SK-N-SH (cell line): ENCODE measurements at places on chromosomes 5 and 9.

DNA sequence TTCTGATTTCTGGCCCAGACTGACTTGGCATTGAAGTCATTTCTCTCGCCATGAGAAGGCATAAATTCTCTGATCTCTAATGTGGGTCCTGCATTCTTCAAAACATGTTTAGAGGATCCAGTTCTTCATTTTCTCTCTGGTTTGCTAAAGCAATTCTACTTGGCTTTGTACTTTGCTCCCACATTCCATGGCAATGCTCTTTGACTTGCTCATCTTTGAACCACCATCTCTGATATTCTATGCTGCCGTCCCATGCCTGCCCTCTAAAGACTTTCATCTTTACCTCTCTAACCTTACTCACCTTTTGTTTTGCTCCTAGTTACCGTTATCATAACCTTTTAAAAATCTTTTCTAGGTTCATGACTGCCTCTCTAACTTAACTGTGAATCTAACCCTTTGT, 366.9 kb downstream of the KIF4B start:
- no peak for DNase-seq

DNA sequence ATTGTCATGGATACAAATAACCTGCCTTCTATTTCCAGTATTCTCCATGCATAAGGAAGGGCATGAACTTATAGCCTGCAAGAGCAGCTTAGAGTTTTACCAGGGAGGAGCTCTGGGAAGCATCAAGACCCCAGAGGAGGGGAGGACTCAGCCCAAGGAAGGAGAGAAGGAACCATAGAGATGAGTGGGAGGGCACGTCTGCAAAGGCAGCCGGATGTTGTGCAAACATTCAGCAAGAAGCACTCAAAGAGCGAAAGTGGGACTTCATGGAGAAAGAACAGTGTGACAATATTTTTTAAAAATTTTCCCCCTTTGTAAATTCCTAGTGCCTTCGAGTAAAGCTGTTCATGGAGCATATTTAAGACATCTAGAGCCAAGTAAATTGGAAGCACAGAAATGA, 270.1 kb upstream of the PTGER4 start:
- DNase-seq, result no peak

- DNase-seq, result no peak
These were observed 17.8 kb downstream of the RCL1 start for GRCh38 chr9:4810565-4810964.

DNA sequence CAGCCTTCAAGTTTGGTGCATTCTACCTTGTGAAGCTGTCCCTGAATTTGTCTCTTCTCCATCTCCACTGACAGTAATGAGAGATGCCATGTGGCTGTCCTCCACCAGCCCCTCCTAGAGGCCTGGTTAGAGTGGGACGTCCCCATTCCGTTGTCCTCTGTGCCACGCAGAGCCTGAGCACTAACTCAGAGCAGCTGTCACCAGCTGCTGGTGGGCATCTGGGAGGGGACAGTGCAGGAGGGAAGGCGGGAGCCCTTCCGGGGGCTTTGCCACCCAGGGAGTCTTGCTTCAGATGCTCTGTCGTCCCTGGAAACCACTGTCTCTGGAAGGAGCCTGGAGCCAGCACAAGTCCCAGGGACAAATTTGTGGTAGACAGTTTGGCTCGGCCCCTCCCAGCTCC, 78.6 kb downstream of the PDZD2 start:
- DNase-seq, result peak; percentile 39

GRCh38 chr5:170121321-170121720, 15.6 kb downstream of the FOXI1 start:
- no peak for DNase-seq

DNA sequence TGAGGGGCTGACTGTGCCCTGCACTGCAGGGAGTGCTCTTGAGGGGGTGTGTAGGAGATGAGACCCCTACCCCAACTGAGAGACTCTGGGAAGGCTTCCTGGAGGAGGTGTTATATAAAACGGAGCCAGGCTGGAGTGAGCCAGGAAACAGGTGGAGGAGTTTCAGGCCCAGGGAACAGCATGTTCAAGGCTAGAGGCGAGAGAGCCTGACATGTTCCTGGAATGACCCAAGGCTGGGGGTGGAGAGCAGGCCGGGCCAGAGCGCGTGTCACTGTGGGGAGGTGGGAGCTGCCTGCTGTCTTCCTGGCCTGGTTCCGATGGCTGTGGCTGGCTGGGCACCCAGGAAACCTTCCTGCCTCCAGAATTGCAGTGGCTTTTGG, 48.7 kb downstream of the RXRA start:
- no peak for DNase-seq

DNA sequence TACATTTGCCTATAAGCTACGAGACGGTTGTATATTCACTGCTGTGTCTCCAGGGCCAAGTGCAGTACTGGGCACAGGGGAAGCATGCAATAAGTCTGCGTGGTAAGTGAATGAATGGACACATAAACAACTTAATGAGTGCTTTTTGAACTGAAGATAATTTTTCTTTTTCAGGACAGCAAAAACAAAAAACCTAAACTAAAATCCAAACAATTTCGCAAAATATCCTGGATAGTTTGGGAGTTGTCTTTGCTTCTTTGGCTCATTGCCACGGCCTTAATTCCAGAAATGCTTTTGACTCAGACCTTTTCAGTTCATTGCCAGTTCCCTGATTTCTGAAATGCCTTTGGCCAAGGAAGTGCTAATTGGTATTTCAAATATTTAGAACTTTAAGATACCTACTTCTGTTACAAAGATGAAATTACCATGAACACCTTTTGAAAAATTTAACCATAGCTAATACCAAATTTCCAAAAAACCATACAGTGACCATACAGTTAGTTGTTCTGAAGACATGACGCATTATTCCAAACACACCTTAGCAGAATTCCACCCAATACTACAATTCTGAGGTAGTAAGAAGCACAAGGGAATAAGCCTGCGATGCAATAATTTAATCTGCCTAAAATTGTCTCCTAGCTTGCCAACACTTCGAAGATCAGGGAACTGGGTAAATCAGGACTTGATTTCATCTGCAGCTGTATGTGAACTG, 42.8 kb downstream of the TEK start:
- no peak for DNase-seq

- DNase-seq, result peak; percentile 31
These were observed 98.8 kb upstream of the BASP1 start for GRCh38 chr5:17118631-17119030.

DNA sequence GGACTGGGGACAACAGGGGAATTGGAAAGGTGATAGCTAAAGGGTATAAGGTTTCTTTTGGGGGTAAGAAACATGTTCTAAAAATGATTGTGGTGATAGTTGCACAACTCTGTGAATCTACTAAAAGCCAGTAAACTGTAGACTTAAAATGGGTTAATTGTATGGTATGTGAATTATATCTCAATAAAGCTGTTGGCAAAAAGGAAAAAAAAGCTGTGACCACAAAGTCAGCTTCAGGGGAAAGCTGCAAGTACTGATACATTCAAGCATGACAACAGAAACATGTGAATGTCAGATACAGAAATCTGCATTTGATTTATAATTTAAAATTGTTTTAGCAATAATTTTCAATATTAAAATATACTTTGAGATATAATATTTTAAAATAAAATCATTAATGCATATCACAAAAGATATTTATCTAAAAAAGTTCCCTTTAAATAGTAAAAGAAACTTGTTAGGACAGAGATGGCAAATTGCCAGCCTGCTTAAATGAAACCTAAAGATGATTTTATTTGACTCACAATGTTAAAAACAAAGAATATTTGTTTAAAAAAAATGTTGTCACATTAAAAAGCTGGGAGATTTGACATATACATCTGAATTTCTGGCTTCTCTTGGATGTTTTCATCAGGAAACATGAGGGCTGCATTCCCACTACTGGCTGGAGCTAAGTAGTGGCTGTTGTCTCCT, 66.0 kb downstream of the TBCA start:
- DNase-seq, result no peak

- DNase-seq, result no peak
These were observed 1.7 kb downstream of the GRHPR start for GRCh38 chr9:37424204-37424685.

DNA sequence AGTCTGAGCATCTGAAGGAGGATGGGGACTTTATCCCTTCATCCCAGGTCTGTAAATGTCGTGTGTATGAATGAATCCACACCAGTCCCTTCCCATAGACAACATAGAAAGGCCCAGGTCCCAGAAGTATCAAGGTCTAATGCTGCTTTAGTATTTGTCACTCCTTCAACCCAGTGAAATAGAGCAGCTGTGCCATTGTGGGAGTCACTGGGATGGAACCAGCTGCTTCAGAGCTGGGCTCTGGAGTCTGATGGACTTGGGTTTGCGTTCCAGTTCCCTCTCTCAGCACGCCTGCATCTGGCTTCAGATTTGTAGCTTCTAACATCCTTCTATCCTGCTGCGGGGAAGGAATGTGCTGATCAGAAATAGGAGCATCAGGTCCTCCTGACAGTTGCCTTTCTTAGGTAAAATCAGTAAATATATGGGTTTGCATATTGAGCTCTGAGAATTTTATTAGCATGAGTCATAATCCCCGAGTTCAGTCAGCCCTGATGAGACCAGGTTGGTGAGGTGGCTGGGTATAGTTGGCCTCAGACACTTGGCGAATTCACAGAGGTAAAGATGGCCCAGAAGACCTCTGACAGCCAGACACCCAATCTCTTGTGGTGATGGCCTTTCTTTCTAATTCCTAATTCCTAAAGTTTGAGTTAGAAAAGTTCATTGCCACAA, 10.1 kb downstream of the ACO1 start:
- no peak for DNase-seq

DNA sequence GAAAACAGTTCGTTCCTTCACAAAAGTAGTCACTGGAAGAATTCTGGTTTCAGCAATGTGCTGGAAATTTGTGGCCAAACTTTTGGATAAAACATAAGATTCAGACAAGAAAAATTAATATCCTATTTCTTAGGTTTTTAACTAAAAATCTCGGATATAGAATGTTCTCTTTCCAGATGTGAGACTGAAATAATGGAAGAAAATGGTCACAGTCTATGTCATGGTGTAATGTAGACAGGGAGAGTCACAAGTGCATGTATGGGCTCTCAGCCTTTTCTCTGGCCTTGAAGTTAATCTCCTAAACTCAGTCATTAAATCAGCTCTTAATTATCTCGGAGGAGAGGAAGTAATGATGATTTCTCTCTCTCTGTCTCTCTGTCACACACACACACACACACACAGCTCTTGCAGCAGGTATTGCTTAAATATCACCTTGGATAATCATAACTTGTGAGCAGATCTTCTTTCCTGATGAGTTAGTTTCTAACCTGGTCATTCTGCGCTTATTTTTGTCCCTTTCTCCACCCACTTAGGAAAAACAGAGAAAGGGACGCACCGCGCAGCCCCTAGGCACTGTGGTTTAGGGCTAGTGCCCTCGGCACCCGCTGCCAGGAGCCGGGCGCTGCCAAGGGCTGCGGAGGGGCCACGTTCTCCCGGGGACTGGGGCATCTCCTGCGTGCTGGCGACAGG, 672 bp upstream of the ITGA2 start:
- peak; percentile 6 for DNase-seq

DNA sequence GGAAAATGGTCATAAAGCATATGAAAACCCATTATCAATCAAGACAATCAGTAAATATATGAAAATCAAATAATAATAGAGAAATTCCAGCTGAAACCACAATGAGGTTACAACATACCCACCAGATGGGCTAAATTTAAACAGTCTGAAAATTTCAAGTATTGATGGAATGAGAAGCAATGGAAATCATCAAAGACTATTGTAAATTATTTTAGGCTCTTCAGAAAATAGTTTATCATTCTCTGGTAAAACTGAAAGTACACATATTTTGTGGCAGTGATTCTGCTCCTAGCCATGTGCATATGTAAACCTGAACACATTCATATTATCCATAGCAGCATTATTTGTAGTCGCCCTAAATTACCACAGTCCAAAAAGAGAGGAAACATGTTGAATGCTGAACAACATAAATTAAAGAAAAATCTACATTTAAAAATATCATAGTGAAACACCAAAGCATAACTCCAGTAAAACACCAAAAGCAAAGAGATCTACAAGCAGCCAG, 215.3 kb downstream of the PRELID2 start:
- DNase-seq, result no peak

GRCh38 chr9:34636791-34637355, 714 bp downstream of the SIGMAR1 start:
- no peak for DNase-seq

DNA sequence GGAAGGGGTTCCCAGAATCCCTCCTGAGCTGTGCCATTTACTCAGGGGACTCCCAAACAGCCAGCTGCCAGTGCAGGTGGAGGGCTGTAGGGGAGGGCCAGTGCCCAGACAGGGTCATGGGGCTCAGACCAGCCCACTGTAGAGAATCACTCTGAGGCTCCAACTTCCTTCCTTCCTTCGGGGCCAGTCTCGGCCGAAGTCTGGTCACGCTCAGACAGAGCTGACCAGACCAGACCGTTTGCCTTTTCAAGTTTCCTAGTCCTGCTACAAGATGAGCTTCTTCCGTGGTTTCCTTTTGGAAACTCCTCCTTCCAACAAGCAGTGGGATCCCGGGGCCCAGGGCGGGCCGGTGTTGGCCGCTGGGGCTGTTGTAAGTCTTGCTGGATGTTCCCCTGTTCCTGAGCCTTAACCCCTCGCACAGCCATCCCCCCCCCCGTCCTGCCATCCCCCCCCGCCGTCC, 52.6 kb downstream of the SAR1B start:
- DNase-seq, result peak; percentile 9

- no peak for DNase-seq
These were observed 9.7 kb downstream of the MYO10 start for GRCh38 chr5:16926417-16926816.

DNA sequence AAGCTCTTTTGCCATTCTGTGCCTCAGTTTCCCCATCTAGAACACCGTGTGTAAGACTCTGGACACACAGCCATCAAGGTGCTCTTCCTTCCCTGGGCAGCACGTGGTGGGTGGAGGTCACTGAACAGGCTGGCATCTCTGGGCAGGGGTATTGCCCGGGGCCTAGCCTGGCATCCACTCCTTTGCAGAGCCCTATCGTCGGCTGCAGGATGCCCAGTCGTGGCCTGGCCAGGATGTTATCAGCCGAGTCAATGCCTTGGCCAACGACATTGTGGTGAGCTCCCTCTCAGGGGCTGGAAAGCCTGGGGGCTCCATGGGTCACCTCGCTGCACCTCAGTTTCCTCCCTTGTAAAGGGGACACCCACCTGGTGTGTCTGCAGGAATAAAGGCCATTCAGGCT, 4.0 kb downstream of the ADGRD2 start:
- DNase-seq, result no peak

GRCh38 chr9:121279776-121280388, 11.9 kb downstream of the GSN start:
- no peak for DNase-seq

DNA sequence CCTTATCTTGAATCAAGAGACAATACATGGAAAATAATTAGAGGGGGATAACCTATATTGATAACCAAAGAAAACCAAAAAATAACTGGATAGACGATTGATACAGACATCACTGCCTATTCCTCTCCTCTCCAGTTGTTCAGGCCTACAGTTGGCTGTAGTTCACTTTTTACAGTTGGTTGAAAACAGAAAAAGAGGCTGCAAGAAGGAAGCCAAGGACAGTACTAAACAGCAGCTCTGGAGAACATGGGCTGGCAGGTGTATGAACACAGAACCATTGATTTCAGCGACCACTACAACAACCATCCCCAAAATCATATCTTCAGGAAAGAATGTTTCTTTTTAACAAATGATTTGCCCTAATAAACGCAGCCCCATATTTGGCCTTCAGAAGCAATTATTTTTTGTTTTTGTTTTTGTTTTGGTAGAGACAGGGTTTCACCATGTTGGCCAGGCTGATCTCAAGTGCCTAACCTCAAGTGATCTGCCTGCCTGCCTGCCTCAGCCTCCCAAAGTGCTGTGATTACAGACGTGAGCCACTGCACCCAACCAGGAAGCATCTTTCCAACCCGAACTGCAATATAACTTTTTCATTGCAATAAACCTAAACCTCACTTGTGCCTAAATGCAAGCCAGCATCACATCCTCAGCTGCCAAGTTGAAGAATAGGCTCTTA, 64.3 kb downstream of the MLLT3 start:
- DNase-seq, result no peak
